ENCODE measurements at places on chromosomes 12 and 14.

GRCh38 chr12:50188875-50189575, 21.9 kb upstream of the CERS5 start:
- no peak for DNase-seq

- no peak for DNase-seq
These were observed 144.7 kb upstream of the RFLNA start for GRCh38 chr12:124150168-124150567.

GRCh38 chr12:94769047-94769420, 118.7 kb upstream of the TMCC3 start:
- DNase-seq = no peak

- peak; percentile 64 for DNase-seq
These were observed 1.3 kb downstream of the SSH1 start for GRCh38 chr12:108856170-108856427.

DNA sequence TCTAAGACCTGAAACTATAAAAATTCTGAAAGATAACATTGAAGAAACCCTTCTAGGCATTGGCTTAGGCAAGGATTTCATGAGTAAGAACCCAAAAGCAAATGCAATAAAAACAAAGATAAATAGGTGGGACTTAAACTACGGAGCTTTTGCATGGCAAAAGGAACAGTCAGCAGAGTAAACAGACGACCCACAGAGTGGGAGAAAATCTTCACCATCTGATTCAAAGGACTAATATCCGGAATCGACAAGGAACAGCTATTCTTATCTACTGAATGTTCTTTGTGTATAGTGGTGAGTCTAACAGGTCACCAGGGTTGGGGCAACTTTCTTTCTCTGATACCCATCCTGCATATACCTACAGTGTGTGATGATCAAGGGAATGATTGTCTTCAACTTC, 198.6 kb downstream of the CCDC91 start:
- DNase-seq = no peak

DNA sequence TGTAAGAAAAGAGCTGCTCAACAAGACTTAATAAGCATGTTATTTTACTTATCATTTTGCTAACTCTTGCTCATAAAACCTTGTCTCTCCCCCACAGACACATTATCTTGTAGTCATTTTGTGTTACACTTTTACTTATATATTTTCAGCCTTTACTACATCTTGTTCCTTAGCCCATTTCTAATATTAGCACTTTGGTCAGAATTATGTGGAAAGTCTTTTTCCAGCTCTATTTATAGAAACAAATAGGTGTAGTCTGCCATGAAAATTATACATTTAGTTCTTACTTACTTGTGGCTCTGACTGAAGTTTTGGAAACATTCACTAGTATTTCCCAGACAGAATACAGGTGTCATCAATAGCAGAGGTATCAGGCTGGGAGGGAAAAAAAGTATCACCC, 76.1 kb downstream of the TMEM116 start:
- no peak for DNase-seq

- DNase-seq = no peak
These were observed 596.1 kb downstream of the VRK1 start for GRCh38 chr14:97393244-97393643.
